Stimulated activated CD4-positive, alpha-beta T cell treated with anti-CD3 and anti-CD28 coated beads, Interleukin-1b, Interleukin-23, amount 100 ng/mL, for 24 hours (primary cell): ENCODE measurements at places on chromosomes 2 and 18.
A peak's percentile ranks its signal among the peaks of the same experiment; 100 is the strongest.

DNA sequence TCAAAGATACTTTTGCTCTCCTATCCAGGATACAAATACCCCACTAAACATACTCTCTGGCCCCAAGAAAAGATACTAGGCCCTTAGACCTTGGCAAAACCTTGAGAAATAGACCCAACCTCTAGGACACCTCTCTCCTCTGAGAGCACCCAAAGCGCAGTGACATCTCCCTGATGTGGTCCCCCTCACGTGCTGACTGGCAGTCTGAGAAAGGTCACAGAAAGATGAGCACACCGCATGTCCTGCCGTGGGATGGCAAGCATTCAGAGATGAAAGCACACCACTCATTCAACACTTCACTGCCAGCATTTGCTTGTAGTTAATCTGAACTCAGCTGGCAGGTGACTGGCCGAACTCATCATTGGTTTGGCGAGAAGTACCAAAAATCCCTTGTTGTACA lies 6.1 kb upstream of the TBC1D8 start:
- no peak for DNase-seq

DNA sequence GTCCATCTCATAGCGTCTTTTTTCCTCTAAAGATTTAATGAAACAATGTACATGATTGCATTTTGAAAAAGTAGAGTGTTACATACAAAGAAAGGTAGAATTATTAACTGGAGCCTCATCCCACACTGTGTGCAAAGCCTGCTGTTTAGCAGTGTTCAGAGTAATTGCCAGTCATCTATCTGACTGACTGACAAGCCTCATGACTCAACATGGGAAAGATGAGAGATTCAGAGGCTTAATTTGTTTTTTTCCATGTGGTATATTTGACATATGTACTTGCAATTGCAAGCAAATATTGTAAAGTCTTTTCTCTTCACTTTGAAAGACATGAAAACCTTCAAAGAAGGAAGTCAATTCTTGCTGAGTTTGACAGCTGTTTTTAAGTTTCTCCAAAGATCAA lies 14.7 kb downstream of the PCARE start:
- DNase-seq, result no peak

GRCh38 chr2:20169796-20170703 lies 54.9 kb downstream of the SDC1 start:
- DNase-seq, result no peak

GRCh38 chr2:43105586-43106558 lies 120.5 kb downstream of the ZFP36L2 start:
- DNase-seq, result no peak

GRCh38 chr2:96637385-96638143 lies 548 bp downstream of the KANSL3 start:
- DNase-seq, result peak; percentile 72

- DNase-seq, result no peak
These were observed 33.1 kb upstream of the HDAC4 start for GRCh38 chr2:239433777-239434403.

DNA sequence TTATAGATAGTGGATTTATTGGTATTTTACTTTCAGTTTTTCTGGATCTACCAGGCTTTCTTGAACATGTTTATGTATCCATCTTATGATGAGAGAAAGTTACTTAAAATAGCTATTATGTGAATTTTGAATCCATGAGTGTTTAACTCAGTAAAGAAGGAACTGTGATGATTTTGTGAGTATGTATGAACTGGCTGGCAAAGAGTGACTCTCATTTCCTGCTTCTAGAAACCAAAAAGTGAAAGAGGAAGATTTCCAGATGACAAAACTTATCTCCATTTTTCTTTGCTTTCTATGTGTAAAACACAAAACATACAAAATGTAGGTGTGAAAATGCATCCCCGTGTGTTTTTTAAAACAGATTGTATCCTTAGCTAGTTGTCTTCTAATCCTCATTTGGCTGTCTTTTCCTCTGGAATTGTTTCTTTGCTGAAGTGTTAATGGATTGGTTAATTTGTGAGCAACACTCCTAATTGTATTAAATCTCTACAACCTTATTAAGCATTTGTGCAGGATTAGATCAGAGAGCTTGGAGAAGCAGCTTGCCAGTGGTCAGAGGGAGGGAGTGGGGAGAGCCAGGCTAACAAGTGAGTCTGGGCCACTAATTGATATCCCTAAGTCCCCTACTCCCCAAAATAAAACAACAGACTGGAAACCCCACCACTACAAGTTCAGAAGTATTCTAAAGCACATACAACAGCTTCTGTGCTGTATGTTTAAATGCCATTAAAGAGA lies 23.9 kb downstream of the PTPRM start:
- no peak for DNase-seq

DNA sequence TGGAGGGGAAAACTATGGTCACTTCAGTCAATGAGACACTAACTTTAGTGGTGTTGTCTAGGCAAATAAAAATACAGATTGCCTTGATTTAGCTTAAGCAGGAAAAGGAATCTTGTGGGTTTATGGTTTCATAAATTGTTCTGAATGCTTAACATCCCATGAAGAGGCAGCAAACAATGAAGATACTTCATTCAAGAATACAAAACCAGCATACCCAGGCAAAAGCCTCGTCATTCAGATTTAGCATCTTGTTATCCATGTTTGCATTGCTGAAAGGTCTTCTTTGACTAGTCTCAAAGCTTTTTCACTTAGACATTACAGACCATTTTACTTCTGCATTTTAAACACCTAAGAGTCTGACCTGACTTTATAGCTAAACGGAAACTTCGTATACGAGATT lies 272.7 kb upstream of the FSHR start:
- no peak for DNase-seq

GRCh38 chr18:28494151-28494550 lies 317.2 kb upstream of the CDH2 start:
- no peak for DNase-seq

GRCh38 chr2:206176901-206177300 lies 17.2 kb downstream of the EEF1B2 start:
- DNase-seq, result no peak

DNA sequence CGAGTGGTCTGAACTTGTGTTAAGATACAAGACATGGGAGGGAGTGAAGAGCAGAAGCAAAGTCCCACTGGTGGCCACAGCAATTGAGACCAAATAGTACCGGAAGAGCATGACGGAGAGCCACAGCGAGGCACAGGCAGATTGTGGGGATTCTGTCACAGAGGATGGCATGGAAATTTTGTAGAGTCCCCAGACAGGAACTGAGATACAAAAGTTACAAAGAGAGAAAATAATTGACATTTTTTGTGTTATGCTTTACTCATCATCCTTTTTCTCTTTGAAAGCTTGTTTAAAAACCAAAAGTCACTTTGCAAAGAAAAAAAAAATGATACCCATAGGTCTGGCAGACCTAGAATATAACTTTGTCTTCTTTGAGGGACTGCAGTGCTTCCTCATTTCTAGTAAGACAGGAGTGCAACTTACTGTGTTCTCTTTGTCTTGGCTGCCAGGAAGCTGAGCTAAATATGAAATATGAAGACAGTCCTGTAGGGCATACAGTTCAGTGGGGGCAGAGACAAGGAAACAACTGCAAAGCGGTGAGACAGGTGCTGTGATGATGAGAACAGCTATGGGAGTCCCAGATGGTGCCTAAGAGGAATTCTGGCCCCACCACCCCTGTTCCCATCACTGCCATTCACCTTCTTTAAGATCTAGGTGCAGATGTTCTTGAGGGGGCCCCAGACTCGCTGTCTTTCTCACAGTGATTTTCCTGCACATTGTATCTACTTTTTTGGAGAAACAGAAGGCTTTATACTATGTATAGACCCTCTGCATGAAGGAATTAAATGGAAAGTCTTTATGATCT lies 5.2 kb downstream of the ARHGAP25 start:
- DNase-seq, result no peak

- no peak for DNase-seq
These were observed 89.8 kb downstream of the SH3RF3 start for GRCh38 chr2:109218792-109219126.

- DNase-seq, result peak; percentile 31
These were observed 7.0 kb upstream of the EPG5 start for GRCh38 chr18:45974088-45974536.

DNA sequence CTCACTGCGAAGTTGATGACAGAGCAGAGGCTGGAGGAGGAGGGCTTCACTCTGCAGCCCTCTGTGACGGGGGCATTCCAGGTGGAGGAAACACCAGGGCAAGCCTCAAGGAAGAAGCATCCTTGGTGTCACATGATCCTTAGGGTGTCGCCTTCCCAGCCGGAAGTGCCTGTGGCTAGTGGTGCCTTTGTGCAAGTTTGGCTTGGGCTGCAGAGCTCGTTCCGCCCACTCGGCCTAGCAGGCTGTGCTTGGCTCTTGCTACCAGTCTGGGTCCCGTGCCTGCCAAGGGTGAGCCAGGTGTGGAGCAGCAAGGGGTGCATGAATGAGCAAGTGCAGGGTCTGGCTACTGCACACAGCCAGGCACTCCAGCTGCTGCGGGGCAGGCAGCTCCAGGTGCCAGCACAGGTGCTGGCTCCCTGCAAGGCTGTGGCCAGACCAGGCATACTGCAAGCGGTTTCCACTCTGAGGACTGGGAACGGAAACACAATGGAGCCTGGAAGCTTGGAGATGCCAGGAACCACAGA lies 325.3 kb upstream of the SMIM21 start:
- DNase-seq, result no peak

DNA sequence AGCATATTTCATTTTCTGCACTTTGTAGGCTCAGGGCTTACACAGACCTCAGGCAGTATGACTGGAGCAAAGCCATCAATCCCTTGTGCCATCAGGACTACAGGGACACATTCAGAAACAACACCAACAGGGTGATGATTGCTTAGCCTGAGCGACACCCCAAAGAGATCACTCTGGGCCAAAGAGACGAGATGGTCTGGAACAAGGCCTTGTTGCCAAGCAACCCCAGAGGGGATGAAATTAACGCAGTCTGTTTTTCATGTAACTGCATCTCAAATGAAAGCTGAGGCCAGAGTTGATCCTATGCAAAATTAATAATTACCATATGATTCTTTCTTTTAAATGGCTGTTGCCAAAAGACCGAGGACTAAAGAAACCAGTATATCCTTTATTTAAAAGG lies 20.2 kb upstream of the B3GNT2 start:
- DNase-seq, result no peak

DNA sequence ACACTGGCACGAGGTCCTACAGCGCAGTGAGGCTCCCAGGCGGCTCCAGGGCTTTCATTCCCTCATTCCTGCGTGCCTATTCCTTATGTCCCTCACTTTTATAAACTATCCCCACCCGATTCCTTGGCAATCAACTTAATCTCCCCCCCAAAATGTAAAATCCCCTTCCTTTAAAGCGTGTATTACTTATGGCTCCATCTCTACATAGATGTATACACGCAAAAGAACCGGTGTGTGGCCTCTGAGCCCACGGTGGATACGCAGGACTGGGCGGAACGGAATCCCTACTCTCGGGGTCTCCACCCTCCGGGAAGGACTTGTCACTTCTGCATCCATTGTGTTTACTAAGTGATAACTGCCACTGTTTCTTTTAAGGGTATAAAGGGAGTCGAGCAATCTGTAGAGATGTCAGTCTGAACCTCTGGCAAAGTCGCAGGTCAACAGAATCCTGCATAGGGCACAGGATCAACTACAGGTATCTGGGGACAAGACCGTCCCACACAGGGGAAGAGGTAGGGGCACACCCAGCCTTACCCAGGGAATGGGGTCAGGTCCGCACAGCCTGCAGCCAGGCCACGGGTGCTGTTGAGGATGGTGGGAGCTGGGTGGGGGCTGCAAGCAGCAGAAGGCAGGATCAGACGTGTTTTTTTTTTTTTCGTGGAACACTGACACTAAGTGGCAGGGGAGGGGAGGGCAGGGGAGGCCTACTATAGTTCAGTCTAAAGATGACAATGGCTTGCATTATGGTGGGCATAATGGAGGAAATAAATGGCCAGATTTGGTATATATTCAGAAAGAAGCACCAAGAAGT lies 42.1 kb downstream of the HDLBP start:
- DNase-seq, result no peak

DNA sequence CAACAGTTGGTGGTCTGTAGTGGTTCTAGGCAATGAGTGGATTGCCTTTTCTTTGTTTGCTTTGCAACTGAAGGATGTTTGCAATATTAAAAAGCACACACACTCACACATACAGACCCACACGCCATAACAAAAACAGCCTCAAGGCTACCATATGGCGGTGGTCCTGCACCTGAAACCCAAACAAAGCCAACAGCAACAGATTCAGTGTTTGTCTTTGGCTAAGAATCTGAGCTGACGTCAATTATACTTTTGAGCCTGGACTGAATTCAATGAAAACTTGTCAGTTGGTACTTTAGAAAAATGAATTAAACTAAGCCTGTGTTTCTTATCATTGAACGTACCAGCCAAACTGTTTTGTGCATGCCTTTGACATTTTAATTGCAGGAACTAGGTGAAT lies 65.0 kb upstream of the NYAP2 start:
- DNase-seq, result no peak

- DNase-seq, result no peak
These were observed 234.7 kb downstream of the C1D start for GRCh38 chr2:67828066-67828465.

GRCh38 chr2:118697781-118698180 lies 149.7 kb downstream of the EN1 start:
- no peak for DNase-seq

DNA sequence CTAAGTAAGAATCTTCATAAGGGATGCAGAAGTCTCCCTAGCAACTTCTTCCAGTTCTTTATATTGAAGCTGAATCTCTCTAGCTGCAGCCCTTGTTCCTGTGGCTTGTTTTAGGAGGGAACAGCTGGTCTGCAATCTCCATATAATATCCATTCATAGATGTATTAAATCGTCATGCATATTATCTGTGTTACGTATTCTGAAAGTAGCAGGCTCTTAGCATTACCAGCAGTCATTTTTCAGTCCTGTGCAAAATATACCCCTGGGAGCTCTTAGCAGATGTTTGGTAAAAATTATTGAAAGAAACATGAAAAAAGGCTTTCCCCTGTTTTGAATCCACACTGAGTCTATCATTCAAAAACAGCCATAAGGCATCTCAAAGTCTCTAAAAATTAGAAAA lies 385.3 kb downstream of the IRS1 start:
- no peak for DNase-seq

DNA sequence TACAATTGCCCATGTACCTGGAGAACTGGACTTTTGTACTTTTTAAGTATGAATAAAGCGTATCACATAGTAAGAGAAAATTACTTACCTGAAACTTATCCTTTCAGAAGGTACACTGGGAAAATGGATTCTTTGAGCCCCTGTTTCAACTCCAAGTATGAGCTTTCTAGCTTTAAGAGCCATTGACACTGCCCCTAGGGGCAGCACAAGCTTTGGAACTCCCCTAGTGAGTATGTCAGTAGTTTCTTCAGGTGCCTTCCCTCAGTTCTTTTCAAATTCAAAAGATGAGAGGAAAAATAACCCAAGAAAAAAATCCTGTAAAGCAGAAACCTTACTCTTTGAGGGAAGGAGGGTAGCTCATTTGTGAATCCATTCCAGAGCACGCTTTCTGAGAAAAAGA lies 124.1 kb downstream of the MEMO1 start:
- no peak for DNase-seq
